Activated T-cell treated with anti-CD3 and anti-CD28 coated beads, Interleukin-2, amount 50 U/mL, for 72 hours (primary cell): ENCODE measurements at places on chromosomes 3 and 15.

DNA sequence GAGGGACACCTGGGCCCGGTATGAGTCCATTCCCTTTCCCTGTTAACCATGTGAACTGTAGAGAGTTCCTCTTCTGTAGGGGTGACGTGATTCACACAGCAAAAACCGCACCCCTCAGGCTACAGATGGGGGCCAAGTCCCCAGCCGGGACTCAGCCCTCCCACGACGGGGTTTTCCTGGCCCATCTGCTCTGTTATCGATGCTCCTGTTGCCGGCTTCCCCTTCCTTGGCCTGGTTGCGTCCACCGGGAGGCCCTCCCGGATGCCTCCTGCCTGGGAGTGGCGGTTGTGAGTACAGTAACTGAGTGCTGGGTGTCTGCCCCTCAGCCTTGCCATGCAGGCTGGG lies 817 bp upstream of the PLXNA1 start:
- peak; percentile 68 for DNase-seq

GRCh38 chr3:52196977-52197376 lies 983 bp upstream of the ALAS1 start:
- DNase-seq, result no peak

GRCh38 chr3:83941990-83942745 lies 1016.6 kb upstream of the CADM2 start:
- DNase-seq, result no peak

DNA sequence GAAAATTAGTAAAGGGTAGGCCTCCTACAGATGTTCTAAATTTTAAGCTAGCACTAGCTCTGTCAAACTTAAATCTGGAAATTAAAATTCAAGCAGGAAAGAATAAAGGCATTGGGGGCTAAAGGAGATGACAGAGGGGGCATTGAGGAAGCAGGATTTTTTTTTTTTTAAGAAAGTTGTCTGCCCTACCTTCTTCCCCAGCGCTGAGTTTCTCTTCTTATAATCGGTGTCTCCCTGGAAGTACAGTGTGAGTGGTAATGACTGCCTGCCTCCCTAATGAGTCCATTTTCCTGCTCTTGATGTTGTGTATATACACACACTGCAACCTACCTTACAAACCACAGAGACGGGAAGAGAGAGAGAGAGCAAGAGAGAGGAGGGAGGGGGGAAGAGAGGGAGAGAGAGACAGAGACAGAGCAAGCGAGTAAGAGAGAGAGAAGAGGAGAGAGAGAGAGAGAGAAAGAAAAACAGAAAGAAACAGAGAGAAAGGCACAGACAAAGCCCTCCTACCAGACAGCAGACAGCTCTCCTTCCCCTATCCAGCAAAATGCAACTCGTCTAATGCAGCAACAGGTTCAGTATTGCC lies 47.0 kb downstream of the ZBTB20 start:
- peak; percentile 2 for DNase-seq

- DNase-seq, result no peak
Observed at GRCh38 chr15:28918141-28918983, 32.6 kb downstream of the APBA2 start.

- DNase-seq, result no peak
Observed at GRCh38 chr3:182913889-182914288, 66.4 kb downstream of the DCUN1D1 start.

DNA sequence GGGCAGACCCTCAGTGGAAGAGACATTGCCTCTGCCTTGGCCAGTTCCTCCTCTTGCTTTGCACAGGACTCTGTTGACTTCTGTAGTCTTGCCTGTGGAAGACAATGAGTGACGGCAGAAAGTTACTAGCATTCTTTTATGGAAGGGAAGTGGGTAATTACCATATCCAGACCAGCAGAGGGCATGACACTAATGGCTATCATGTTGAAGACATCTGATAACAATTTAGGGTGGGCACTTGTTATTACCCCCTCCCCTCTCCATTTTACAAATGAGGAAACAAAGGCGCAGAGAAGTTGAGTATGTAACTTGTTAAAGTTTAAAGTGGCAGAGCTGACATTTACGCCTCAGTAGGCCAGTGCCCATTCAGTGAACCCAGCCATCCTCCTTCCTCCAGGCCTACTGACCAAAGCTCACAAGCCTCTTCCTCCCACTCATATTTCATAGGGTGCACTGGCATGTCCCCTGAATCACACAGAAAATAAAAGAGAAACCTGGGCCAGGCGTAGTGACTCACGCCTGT lies 48.2 kb upstream of the FMN1 start:
- no peak for DNase-seq

- no peak for DNase-seq
Observed at GRCh38 chr3:73465926-73466325, 158.8 kb downstream of the PDZRN3 start.

DNA sequence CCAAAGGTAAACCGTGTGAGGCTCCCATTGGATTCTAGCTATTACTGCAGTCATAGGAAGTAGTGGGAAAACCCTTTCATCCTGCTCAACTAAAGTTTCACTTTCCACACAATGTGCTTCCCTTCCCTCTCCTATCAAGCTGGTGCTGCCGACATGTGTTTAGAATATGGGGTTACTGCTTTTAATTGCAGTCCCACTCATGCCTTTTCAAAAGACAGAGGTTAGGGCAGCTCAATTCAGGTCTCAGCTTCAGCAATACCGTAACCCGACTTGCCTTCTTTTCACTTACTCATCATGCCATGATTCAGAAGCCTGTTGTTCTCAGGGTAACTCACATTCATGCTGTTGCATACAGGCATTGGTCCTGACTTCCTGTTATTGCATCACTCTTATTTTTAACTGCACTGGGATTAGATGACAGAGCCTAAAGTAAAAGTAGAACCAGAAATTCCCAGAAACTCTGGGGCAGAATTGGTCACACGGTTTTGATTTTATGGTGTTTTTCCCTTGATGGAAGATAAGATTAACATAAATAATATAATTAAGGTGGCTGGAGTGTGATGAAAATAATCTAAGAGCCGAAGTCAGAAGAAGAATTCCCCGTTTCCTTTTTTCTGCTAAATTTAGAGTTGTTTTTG lies 45.7 kb downstream of the C2CD4B start:
- peak; percentile 54 for DNase-seq

- DNase-seq, result peak; percentile 32
Observed at GRCh38 chr15:47813748-47814384, 96.6 kb downstream of the SEMA6D start.

DNA sequence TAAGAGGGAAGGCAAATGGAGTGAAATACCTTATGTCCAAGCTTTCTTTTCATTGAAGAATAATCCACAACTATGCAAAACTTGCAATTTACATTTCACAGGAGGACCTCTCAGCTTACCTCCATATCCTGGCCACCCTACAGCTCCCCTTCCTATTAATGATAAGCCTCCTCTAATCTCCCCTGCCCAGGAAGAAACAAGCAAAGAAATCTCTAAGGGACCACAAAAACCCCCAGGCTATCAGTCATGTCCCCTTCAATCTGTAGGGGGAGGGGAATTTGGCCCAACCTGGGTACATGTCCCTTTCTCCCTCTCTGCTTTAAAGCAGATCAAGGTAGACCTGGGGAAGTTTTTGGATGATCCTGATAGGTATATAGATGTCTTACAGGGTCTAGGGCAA lies 11.0 kb upstream of the OSBPL11 start:
- DNase-seq, result no peak

- DNase-seq, result no peak
Observed at GRCh38 chr3:121493431-121493830, 52.4 kb downstream of the POLQ start.

- no peak for DNase-seq
Observed at GRCh38 chr3:40605960-40606359, 81.2 kb downstream of the ZNF621 start.

GRCh38 chr15:48370460-48370859 lies 39.2 kb downstream of the DUT start:
- DNase-seq, result no peak

- no peak for DNase-seq
Observed at GRCh38 chr3:139534455-139534812, 5.1 kb downstream of the RBP1 start.

GRCh38 chr15:48244921-48245320 lies 38.8 kb downstream of the SLC12A1 start:
- DNase-seq, result no peak

- DNase-seq, result no peak
Observed at GRCh38 chr3:54324103-54324502, 201.8 kb downstream of the CACNA2D3 start.

GRCh38 chr3:157529751-157530150 lies 26.5 kb upstream of the VEPH1 start:
- DNase-seq, result no peak

DNA sequence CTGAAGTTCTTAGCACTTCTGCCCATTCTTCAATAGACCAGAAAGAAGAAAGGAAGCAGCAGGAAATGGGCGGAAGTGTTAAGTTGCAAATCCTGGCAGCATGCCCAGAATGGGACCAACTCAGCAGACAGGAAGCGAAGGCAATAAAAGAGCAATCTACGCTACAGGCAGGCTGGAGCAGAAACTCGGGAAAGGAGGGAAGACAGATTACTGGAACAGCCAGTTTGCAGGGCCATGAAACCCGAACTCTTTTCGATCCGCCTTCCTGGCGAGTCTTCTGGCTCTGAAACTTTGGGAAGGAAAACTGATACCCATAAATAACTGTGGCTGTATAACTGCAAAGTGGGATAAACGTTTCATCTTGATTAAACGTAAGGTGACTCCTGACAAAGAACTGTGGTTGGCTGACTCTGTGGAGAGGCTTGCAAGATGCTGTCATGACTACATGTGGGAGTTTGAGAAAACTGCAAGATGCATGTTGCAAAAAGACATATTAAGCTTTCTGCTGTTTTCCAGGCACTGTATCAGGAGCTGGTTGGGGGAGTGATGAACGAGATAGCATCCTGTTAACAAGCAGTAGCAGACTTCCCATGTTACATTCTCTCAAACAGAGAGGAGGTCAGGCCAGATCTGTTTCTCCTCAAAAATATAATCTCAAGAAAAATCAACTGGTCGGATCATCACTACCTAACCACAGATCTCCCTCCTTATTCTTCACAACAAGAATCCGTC lies 67.8 kb downstream of the FMN1 start:
- DNase-seq, result peak; percentile 57

DNA sequence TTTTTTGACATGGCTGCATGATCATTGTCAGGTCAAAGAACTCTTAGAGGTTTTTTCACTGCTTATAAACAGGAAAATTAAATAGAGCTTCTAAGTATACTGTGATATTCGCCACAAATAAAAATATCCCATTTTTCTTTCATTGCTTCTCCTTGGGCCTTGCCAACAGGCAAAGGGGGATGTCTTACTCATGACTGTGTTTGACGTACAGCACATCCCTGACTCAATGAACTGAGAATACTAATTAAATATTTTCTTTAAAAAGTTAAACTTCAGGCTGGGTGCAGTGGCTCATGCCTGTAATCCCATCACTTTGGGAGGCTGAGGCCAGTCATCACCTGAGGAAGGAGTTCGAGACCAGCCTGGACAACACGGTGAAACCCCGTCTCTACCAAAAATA lies 41.4 kb upstream of the CCDC80 start:
- DNase-seq, result no peak

DNA sequence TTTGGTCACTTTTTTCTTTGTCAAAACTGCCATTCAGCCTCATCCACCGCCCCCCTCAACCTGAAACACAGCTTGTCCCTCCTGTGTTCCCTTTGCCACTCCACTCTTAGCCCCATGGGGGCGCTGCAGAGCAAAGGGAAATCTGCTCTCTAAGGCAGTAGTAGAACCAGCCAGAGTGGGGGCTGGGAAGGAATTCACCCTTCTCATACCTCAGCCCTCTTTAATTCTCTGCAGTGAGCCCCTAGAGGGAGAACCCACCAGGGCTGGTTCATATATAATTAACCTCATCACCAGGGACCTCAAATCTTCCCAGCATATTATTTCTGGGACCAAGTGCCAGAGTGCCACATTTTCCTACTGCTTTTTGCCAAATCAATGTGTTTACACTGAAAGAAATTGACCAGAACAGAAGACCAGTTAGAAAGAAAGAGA lies 2.8 kb upstream of the BCL6 start:
- DNase-seq, result peak; percentile 90

GRCh38 chr15:61050844-61051568 lies 178.1 kb downstream of the RORA start:
- DNase-seq, result no peak

DNA sequence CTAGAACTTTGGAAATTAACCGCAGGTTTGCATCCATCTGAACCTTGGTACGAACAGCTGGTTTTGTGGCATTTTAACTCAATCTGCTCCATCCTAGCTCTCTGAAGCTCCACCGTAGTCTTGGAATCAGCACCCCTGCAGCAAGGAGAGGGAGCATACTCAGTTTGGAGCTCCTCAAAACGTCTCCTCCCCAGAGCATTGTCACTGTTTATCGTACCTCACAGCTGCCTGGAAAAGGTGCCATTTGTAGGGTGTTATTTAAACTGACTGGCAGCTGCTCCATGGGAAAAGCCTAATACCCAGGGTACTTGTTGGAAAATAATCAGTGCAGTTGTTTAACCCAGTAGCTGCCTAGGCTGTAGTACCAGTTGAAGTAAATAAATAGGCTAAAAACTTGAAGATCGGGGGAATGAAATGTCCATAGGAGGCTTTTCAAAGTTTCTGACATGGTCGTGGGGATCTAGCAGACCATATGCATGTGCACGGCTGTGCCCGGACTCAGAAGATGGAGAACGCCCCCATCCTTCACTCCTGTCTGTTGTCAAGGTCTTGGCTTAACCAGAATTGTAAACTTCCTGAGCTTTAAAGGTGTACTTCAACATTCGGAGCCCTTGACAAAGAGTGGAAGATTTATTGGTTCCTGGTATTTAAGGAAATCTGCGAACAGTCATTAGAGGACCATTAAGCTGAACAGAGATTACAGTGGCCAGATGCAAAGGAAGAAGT lies 43.9 kb downstream of the GHSR start:
- DNase-seq, result no peak
